ENCODE measurements at places on chromosomes 5 and 9.

- no peak for DNase-seq
These were observed 14.1 kb upstream of the STRBP start for GRCh38 chr9:123282362-123283047.

GRCh38 chr5:59296317-59297264 lies 596.9 kb downstream of the PDE4D start:
- peak; percentile 79 for DNase-seq

DNA sequence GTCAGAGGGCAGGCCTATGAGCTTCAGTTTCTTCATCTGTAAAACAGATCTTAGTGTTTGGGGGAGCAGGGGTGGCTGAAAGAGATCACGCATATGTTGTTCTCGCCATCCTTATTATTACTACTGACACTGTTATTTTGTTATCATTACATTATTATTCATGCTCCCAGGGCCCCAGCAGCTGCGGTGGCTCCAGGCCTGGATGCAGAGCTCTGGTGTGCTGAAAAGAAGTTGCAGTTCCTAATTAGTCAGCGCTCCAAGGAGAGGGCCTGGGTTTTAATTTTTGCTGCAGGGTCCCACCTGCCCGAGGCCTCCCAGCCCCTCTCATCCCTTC lies 19.5 kb downstream of the CXXC5 start:
- DNase-seq: no peak

GRCh38 chr5:58184910-58185309 lies 275.0 kb downstream of the PLK2 start:
- DNase-seq: no peak

- DNase-seq: no peak
These were observed 36.9 kb upstream of the ANKRD55 start for GRCh38 chr5:56270058-56270457.

DNA sequence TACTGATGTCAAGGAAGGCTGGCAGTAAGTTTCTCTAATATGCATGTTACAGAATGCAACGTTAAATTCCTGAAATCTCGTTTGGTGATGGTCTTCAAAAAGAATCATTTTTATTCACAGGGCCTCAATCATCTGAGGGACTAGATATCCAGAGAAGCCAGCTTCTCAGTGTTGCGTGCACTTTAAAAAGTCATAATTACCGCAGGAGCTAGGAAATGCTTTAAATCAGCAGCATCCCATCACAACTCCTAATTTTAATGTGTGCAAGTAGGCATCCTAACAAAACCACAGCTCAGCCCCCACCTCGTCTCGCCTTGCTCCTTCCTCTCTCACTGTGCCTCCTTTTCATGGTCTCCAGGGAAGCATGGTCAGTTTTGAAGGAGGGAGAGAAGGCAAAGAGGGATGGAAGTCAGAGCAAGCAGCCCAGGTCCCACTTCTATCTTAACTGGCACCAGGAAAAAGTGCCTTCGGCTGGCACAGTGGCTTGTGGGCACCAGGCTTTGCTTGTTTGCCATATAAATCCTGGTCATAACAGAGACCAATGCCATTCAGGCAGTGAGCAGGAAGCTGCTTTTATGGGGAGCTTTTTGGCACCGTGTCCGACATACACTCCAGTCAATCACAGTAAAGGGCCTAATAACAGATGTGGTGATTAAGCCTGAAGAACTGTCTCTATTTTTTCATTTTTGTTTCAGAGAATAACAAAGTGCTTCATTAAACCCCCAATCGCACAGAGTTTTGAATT lies 21.4 kb downstream of the MEGF10 start:
- DNase-seq: no peak

- DNase-seq: no peak
These were observed 543.9 kb downstream of the TLE1 start for GRCh38 chr9:81145331-81145963.

GRCh38 chr9:131441441-131441840 lies 47.6 kb downstream of the PRRC2B start:
- DNase-seq: no peak

DNA sequence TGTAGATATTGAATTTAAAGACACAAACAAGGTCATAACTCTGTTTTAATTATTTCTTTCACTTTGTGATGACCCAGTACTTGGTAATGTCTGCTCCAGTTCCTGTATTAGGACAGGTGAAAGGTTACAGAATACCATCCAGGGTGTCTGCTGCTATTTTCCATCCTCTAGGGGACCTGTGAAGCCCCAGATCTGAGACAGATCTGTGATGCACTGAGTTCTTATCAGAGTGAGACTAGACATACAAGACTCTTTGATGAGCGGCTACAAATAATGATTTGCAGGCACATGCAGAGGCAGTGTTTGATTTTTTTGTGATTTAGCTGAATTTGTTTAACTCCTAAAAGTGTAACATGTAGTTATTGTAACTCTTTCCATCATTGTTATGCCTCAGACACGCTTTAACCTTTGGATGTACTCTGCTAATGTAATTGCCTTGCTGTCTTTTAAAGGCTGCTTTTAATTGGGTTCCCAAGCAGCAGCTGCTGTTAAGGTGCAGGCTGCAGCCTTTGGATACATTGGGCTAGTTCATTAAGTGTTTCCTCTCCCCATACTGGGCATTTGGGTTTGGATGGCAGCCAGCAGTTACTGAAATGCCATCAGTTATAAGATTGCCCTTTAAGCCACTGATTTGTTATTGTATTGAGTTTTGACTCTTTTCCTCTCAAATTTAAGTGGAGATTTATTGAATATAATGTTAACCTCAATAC lies 63.3 kb downstream of the RASGRF2 start:
- DNase-seq: no peak

GRCh38 chr5:14256026-14256690 lies 113.0 kb downstream of the TRIO start:
- DNase-seq: no peak

- no peak for DNase-seq
These were observed 100.3 kb downstream of the MRPS30 start for GRCh38 chr5:44909004-44909403.

GRCh38 chr9:72187121-72187695 lies 38.0 kb downstream of the GDA start:
- no peak for DNase-seq

- no peak for DNase-seq
These were observed 216.6 kb downstream of the TLE1 start for GRCh38 chr9:81472701-81473100.

DNA sequence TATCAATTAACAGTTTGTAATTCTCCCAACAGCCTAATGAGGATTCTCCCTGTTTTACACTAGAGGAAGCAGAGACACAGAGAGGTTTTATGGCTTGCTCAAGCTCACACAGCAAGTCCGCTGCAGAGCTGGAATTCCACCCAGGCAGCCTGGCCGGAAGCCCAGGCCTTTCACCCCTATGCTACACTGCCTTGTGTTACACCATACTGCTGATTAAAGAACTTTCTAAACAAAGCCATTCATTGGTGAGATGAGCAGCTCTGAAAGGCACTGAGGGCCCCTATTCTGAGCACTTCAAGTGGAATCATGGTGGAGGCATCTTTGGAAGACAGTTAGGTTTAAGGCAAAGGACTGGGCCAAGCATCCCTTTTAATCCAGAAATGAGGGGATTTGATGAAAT lies 14.7 kb upstream of the LARP1 start:
- DNase-seq: no peak

DNA sequence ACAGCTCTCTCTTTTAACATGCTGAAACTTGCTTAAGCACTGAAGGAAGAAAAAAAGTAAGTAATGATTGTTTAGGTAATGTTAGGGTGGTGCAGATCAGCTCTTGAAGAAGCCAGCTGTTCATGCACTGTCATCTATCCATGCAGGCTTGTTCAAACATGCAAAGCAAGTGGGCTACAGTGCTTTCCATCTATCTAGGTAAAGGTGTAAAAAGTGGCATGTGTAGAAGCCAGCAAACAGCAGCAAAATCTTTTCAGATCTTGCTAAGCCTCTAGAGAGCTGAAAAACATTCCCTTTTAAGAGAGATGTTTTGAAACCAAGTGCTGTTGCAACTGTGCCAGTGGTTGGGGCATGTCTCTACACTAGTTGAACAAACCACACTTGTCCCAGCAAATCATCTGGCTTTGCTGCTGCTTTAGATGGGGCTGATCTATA lies 214.4 kb downstream of the EFNA5 start:
- no peak for DNase-seq

DNA sequence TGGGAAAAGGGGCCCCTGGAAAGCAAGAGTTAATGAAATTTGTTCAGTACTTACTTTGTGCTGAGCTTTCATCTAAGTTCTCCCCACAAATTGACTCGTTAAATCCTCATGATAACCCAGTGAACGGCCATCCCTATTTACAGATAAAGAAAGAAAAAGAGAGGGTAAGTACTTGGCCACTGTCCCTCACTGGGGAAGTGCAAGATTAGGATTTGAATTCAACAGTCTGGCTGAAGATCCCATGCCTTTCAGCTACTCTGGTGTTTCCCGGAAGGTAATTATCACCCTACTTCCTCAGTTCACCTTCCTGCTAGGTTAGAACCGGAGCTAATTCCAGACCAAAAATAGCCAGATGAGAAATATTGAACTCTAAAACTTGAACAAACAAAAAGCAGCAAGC lies 269.2 kb upstream of the TLE4 start:
- no peak for DNase-seq

DNA sequence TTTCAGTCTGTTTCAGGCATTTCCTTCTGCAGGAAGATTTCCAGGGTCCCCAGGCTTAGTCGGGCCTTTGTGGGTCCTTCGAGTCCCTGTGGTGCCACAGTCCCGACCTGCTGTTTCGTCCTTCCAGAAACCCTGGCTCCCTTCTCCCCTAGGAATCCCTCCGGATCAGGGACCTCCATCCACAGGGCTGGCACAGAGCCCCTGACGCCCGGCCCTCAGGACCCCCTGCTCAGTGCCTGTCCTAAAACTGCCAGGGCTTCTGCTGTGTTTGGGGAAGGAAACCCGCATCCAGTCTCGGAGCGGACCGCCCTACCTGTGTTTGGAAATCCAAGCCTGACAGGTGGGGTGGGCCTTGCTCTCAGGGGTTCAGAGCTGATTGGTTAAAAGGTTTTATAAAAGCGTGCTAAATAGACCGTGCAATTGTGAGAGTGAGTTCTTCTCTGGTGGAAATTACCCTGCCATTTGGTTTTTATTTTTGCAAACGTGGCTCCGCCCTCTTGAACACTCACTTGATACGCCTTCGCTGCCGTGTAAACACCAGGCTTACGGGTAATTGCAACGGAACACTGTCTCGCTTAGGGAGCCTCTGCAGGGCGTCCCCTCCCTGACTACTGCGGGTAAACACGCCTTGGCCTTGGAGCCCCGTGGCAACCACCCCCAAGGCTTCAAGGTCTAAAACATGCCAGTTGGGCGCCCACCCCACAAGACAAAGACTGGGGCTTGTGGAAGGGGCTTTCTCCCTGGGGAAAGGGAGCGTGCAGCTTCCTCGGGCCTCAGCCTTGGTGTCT lies 121.2 kb downstream of the PHF2 start:
- peak; percentile 85 for DNase-seq

- no peak for DNase-seq
These were observed 92.3 kb downstream of the STRBP start for GRCh38 chr9:123175854-123176629.

- no peak for DNase-seq
These were observed 41.0 kb downstream of the AOPEP start for GRCh38 chr9:94767331-94768072.

GRCh38 chr9:88498880-88499279 lies 36.1 kb upstream of the NXNL2 start:
- DNase-seq: no peak

DNA sequence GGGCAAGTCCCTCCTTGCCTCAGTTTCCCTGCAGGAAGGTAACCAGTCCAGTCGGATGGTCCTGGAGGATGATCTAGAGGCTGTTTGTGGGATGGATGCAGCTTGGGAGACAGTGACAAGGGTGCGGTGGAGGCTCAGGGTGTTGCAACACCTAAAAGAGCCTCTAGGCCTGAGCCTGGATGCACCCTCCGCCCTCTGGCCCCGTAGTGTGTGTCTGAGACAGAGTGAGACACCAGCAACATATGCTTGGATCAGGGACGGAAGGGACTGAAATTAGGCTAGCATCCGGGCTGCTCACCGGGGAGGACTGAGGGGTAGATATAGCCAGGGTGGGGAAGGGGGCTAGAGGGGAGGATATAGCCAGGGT lies 1.1 kb downstream of the CRAT start:
- DNase-seq: no peak

- no peak for DNase-seq
These were observed 35.0 kb upstream of the DMRT1 start for GRCh38 chr9:806285-807156.

DNA sequence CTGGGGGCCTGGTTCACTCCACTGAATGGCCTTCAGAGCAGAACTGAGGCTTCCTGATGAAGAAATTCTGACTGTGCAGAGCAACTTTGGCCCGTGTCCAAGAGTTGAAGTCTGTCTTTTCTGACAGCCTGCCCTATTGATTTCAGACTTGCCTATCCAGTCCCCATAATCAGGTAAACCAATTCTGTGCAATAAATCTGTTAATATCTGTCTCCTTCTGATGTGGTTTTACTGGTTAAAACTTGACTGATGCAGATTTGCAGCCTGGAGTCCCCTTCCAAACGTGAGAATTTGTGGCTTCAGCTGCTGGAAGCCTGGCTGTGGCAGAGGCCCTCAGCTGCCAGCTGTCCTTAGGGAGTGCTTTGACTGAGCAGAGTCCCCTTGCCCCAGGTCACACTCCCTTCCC lies 283.9 kb upstream of the ANKRD55 start:
- DNase-seq: no peak

Measured in NCI-H2029 treated with DMSO at 0.1 percent for 48 hours (cell line).